Stimulated activated CD8-positive, alpha-beta memory T cell treated with anti-CD3 and anti-CD28 coated beads, Interleukin-2, amount 100 ng/mL, for 1 hour (primary cell): ENCODE measurements at places on chromosomes 4 and X.

DNA sequence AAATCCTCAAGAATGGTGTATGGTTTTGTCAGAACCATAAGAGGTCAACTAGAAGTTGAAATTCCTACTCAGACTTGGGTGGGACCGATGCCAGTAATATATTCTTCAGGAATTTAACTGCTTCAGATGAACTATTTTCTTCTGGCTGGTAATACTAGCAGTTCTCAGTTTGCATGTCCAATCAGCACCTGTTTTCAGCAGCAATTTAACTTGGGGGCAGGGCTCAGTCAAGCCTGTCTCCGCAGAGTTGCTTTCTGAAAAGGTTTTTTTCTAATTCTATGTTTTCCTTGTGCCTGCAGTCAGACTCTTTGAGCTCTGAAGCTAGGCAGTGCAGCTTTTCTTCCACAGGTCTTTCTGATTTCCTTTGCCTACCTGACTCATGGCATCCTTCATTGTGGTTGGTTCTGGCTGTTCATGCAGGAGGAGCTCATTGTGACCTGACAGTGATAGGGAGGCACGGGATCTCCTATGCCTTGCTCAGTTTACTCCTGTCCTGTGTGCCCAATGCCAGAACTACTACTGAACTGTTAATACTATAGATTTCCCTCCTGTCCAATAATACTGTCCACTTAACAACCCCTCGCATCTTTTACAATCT lies 17.3 kb upstream of the FMR1 start:
- DNase-seq, result no peak

DNA sequence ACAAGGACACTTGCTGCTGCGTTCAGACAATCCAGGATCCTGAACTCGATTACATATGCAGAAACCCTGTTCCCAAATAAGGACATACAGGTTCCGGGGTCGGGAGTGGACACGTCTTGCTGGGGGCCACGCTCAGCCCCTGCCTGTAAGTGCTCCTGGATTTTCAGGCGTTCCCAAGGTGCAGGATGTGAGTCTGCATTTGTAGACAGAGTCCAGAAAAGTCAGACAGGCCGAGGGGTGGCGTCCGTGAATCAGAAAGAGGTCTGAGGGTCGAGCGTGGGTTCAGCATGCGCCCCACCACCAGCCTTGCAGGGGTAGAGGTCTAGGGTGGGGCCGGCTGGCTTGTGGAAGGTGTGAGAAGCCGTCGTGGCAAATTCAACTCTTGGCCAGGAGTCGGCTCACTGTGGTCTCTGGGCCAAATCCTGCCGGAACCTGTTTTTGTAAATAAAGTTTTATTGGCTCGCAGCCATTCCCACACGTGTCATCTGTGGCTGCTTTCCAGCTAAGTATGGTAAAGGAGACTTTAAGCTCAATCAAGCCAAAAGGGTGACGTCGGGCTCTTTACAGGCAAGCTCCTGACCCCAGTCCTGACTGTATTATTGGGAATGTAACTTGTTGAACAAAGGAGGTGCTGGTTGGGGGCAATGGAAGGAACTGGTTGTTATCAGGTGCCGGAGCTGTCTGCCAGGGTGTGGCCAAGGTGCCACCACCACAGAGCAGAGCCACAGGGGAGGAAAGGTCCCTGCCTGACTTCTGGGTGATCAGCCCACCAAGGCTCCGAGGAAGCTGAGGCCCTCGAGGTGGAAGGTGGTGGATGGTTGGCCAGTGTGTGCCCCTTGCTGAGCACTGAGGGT lies 7.4 kb downstream of the DOK7 start:
- DNase-seq, result no peak

DNA sequence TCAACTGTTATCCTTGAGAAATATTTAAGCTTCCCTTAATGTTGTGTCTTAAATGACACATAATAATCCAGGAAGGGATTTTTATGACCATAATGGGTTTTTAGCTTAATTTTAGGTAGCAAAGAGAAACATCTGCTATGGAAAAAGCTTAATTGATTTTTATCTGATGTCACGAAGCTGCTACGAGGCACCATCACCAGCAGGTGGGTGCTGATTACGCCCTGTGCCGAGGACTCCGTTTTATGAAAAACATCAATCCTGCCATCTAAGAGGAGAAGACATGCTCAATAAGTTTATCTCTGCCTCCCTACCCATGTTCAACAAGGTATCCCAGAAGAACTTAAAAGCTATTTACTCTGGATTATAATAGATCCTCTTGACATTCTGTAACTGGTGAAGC lies 280.6 kb upstream of the ZFP42 start:
- no peak for DNase-seq

DNA sequence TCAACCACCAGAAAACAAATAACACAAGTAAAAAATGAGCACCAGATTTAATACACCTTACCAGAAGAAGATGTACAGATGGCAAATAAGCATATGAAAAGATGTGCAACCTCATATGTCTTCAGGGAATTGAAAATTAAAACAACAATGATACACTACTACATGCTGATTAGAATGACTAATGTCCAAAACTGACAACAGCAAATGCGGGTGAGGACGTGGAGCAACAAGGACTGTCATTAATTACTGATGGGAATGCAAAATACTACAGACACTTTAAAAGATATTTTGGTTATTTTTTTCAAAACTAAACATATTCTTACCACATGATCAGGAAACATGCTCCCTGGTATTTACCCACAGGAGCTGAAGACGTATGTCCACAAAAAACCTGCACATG lies 140.3 kb downstream of the FRYL start:
- DNase-seq, result no peak

DNA sequence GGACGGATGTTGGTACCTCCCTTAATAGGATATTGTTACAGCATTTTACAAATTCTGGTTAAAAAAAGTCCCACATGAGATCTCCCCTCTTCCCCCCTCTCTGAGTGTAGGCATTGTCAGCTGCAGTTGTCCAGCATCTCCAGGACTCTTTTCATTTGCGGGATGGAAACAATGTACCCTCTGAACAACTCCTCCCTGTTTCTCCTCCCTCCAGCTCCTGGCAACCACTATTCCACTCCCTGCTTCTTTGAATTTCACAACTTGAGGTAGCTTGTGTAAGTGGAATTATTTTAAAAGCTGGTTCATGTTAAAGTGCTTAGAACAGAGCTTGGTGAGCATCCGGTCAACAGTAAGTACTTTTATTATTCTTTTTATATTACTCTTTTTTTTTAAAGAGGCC lies 69.8 kb downstream of the TBL1X start:
- no peak for DNase-seq

DNA sequence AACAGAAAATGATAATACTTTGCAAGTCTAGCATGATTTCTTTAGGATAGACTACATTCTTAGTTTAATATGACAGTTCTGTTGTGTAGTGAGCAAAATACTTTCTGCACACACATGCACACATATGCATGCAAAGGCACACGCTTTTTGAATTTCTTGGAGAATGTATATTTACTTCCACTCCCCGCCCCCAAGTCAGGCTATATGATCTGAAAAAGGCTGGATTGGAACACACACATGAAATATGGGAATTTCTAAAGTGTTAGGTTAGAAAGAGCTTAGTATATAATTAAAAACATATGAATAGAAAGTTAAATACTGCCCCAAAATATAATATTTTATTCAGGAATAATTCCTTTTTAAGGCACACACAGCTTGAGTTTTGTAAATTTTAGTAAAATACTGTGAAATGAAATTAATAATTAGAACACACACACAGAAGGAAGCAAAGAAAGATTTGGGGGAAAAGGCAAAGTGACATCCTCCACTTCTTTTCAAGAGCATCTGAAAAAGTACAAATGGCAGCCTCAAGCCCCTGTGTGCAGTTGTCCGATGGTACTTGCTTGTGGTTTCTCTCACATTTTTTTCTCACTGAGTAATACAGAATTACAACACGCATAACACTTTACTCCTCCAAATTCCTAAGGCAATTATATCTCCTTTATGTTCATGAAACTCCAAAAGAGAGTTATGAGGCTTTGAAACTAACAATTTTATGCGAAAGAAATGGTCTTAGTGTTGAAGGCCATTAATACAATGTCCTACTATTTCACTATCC lies 228.9 kb upstream of the ETNPPL start:
- DNase-seq, result no peak

GRCh38 chr4:101475246-101475645 lies 127.9 kb upstream of the PPP3CA start:
- DNase-seq, result no peak

DNA sequence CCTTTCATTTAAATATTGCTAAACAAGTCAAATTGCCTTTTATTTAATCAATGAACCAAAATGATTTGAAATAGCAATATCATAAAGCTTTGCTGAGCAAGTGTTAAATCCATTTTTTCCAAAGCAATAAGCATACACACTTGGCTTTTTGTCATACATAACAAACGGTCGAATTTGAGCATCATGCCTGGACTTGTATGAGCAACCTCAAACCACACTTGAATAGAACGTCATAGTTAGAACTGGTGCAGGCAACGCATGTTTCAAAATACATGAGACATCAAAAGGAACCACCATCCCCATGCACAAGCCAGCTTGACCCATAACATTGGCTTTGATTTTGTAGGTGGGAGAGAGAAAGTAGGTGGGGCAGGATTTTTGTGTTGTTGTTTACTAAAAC lies 812.3 kb upstream of the FRG1 start:
- DNase-seq, result no peak

DNA sequence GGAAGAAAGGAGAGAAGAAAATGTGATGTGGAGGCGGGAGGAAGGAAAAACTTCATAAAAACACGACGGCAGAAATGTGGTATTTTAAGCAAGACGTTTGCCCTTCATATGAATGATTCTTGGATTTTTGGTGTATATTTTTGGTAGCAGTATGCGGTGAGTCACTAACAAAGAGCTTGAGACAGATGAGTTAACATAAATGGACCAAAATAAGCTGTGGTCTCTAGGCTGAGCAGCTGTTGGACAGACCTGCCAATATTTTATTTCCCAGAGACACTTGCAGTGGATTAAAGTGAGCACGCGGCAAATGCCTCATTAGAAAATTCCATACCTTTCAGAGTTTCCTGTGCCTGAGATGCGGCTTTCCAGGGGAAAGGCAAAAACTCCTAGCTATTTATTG lies 43.1 kb upstream of the RPS6KA3 start:
- DNase-seq, result no peak

- no peak for DNase-seq
Observed at GRCh38 chrX:43868791-43869190, 13.5 kb downstream of the MAOB start.

DNA sequence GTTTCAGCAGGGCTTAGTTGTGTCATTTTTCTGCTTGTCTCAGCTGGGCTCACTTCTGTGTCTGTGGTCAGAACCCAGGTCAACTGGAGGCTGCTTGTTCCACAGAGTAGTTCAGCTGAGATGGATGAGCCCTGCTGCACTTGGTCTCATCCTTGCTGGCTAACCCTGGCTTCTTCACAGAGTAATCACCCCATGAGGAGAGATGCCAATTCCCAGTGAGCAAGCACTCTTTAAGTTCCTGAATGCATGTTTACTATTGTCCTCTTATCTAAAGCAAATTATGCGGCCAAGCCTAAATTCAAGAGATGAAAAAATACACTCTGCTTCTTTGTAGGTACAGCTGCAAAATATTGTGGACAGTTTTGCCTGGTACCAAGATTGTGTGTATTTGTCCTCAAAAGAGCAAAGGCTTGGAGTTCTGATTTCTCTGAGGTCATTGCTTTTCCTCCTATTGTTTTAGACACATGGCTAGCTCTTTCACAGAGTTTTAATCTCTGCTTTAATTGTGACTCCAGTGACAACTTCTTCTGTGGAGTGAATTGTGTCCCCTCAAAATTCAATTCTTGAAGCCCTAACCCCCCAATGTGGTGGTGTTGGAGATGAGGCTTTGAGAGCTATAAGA lies 236.6 kb upstream of the ANKRD50 start:
- no peak for DNase-seq

DNA sequence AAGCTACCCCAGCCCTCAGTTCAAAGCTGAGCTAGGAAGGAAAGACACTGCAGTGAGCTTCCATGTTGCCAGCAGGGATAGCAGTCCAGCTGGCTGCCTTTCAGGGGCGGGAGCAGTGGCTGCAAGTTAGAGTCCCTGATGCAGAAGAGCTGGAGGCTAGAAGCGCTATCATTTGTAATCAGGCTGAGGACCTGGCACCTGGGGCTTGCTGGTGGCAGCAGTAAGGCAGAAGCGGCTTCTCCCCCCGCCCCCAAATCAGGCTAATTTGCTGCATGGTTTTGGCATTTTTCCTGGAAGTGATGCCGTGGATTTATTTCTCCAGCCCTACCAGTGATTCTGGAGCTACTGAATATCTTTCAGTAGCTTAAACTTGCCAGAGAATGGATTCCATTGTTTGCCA lies 203.3 kb downstream of the CLCN4 start:
- no peak for DNase-seq

GRCh38 chrX:48934581-48935300 lies 15.9 kb upstream of the PIM2 start:
- no peak for DNase-seq

GRCh38 chr4:105483840-105484239 lies 10.0 kb upstream of the PPA2 start:
- DNase-seq, result no peak

DNA sequence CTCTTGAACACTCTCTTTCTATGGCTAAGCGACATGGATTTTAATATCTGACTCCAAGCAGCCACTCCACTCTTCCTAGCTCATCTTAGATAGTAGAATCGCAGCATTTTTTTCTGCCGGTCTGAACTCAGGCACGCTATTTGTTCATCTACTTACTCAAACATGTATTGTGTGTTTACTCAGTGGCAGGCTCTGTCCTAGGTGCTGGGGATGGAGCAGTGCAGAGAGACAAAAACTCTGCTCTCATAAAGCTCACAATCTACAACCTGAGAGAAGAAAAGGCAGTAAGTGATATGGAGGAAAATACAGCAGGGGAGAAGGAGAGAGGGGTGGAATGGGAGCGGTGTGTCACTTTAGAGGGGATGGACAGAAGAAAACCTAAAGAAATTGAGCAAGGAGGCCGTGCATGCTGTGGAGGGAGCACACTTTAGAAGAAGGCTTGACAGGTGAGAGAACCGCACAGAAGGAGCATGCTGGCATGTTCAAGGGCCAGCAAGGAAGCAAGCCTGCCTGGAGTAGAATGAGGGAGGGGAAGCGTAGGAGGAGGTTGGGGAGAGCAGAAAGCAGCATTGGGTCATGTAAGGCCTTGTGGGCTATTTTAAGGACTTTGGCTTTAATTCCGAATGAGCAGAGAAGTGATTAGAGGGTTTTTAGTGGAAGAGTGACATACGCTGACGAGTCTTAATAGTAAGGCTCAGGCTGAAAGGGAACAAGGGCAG lies 132.0 kb downstream of the ANK2 start:
- no peak for DNase-seq

- DNase-seq, result no peak
Observed at GRCh38 chr4:101253121-101253520, 94.2 kb downstream of the PPP3CA start.
